H1 (cell line): ENCODE measurements at places on chromosomes 6 and 20. TPM values are rescaled to one million over a fixed set of nuclear protein-coding genes. Genes with fewer than 3 reads are reported as not detected.

The GGTLC1 gene
- not detected in 2 replicates for total RNA-seq

The STMND1 gene
- total RNA-seq: not detected in 2 replicates

DNA sequence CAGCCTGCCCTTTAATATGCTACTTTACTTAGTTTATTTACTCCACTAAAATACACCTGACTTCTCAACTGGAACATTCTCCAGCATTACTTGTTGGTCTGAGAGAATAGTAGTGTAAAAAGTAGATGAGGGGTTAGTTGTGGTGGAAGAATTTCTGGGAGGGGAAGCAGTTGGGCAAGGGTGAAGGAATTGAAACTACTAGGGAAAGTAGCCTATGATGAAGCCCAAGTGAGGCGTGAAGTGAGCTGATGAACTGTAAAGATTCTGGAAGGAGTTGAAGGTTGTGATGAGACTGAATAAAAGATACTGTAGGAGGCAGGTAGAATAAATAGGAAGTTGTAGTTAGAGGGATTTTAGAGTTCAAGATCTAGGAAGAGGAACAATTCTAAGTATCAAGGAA, 72.5 kb downstream of the ITCH start:
- no peaks in the 10 kb centered on the region for H3K4me1 ChIP-seq
- no peaks in the 10 kb centered on the region for H3K27me3 ChIP-seq
- no peak overlapping the region for H3K27ac ChIP-seq
- H3K36me3 ChIP-seq: peaks cover 27% of the 10 kb centered on the region

- H3K36me3 ChIP-seq: no peaks in the 10 kb centered on the region
- no peak overlapping the region for H3K27ac ChIP-seq
- H3K4me1 ChIP-seq: no peaks in the 10 kb centered on the region
- H3K27me3 ChIP-seq: no peaks in the 10 kb centered on the region
- no peak for DNase-seq
Measured at GRCh38 chr6:106170030-106170791, 84.1 kb downstream of the PRDM1 start.

DNA sequence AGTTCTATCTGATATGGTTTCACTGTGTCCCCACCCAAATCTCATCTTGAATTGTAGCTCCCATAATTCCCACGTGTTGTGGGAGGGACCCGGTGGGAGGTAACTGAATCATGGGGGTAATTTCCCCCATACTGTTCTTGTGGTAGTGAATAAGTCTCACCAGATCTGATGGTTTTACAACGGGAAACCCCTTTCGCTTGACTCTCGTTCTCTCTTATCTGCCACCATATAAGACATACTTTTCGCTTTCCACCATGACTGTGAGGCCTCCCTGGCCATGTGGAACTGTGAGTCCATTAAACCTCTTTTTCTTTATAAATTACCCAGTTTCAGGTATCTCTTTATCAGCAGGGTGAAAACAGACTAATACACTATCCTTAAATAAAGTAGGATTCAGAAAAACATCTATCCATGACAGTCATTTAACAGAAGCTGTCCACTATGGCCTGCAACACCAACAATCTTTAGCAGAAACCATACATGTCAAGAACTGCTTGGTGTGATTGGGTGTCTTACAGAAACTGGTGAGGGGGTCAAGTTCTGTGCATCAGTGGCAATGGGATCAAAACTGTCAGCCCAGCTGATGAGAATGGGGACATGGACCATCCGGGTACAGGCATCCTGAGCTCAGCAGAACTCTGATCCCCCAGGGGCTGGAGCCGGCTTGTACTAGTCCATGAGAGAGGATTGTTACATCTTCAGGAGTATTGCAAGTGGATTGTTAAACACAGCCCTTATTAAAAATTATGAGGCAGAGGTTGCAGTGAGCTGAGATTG, 59.2 kb downstream of the SCML4 start:
- DNase-seq: no peak
- no peak overlapping the region for H3K4me3 ChIP-seq
- no peak overlapping the region for H3K27ac ChIP-seq

- peaks cover 7% of the 10 kb centered on the region; the same call in 1 of the 2 replicates for H3K4me1 ChIP-seq
- H3K27me3 ChIP-seq: 0 out of 2 replicates have a peak, but pooled peaks cover 2% of the 10 kb centered on the region
- no peak for DNase-seq
- no peaks in the 10 kb centered on the region for H3K36me3 ChIP-seq
- H3K27ac ChIP-seq: no peak overlapping the region
- no peak overlapping the region for H3K4me3 ChIP-seq
Measured at GRCh38 chr6:42030585-42031506, 19.5 kb upstream of the TAF8 start.
